ENCODE measurements at places on chromosomes 5 and 9.
A peak's percentile ranks its signal among the peaks of the same experiment; 100 is the strongest.

GRCh38 chr9:95750725-95751519 is 124.6 kb upstream of the ERCC6L2 start:
- peak; percentile 38 for DNase-seq

DNA sequence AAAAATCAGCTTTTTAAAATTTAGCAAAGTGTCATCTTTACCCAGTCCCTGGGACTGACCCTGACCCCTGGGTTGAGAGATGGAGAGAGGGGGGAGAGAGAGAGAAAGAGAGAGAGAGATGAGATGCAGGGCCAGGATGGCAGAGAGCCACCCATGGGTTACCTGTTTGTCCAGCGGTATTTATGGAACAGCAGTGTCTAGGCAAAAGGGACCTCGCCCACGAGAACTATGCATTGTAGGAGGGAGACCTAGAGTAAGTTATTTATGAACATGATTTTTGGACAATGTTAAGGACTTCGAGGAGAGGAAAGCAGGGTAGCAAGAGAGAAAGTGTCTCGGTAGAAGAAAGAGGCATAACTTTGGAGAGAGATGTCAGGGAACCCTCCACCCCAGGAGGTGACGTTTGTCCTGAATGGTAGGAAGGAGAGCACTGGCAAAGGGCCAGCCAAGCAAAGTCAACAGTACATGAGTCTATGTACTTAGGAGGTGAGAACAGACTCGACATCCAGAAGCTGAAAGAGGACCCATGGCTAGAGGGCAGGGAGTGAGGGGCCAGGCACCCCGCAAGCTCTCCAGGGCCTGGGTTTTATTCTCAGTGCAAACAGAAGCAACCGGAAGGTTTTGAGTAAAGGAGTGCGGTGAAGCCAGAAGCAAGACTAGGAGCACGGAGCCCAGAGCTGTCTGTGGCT is 30.5 kb upstream of the MSX2 start:
- peak; percentile 73 for DNase-seq

- DNase-seq: no peak
Measured at GRCh38 chr5:111928511-111928910, 171.5 kb upstream of the NREP start.

DNA sequence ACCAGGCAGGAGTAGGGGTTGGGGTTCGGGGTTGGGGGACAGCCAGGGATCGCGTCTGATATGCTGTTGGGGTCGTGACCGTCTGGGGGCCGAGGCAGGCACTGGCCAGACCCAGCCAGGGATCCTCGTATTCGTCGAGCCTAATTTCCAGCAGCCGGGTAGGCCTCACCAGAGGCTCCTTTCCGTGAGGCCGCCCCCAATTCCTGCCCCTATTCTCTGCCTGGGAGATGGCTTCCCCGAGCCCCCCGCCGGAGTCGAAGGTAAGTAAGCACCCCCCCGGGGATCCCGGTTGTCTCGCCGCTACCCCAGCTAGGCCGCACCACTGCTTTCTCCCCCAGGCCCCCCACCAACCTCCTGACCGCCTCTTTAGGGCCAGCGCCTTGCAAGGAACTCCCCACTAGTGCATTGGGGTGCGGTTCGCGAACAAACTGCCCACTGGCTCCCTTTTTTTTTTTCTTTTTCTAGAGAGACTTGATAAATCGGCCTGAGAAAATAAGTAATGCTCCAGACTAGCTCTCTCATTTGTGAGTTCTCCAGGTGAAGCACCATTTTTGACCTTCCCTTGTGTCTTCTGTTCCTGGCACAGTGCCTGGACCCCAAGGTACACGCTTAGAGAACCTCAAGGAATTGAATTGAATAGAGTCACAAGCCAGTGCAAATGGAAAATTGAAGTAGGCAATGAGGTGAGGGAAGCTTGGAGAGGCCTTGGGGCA is 435 bp downstream of the ZNF189 start:
- peak; percentile 56 for DNase-seq

DNA sequence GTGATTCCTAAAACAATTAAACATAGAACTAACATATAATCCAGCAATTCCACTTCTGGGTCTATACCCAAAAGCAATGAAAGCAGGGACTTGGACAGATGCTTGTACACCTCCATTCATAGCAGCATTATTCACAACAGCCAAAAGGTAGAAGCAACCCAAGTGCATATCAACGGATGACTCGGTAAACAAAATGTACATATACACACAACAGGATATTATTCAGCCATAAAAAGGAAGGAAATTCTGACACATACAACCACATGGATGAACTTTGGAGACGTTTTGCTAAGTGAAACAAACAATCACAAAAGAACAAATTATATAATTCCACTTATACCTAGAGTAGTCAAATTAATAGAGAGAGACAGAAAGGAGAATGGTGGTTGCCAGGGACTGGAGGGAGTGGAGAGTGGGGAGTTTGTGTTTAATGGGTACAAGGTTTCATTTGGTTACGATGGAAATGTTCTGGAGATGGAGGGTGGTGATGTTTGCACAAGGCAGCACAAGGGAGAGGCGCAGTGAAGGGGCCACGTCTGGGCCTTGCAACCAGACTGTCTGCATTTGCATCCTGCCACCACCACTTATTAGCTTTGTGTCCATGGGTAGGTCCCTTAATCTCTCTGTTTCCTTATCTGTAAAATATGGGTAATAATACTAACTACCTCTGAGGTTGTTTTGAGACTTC is 36.3 kb upstream of the RLN1 start:
- no peak for DNase-seq

DNA sequence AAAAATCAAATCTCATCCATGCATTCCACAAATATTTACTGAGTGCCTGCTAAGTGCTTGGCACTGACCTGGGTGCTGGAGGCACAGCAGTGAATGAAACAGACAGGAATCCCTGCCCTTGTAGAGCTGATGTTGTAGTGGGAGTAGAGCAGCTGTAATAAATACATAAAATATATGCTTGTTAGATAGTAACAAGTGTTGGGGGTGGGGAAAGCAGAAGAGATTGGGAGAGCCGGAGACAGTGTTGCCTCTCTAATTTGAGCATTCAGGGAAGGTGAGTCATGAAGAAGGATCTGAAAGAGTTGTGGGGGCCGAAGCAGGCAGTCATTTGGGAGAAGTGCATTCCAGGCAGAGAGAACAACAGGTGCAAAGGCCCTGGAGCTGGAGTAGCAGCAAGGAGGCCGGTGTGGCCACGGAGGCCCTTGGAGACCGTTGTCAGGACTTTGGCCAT is 97.9 kb downstream of the ZNF618 start:
- peak; percentile 25 for DNase-seq

- DNase-seq: no peak
Measured at GRCh38 chr5:172582940-172583339, 58.1 kb upstream of the NEURL1B start.

GRCh38 chr5:14376789-14377188 is 204.8 kb upstream of the OTULINL start:
- no peak for DNase-seq

- no peak for DNase-seq
Measured at GRCh38 chr5:102856389-102856777, 101.3 kb downstream of the PAM start.

GRCh38 chr5:157731272-157732129 is at the start of gene THG1L:
TSS of gene THG1L (plus strand) at chr5:157731420. CDS start at chr5:157731441, 21 bp downstream.
- peak; percentile 99 for DNase-seq

GRCh38 chr9:127237801-127238200 is 26.8 kb upstream of the GARNL3 start:
- DNase-seq: no peak

DNA sequence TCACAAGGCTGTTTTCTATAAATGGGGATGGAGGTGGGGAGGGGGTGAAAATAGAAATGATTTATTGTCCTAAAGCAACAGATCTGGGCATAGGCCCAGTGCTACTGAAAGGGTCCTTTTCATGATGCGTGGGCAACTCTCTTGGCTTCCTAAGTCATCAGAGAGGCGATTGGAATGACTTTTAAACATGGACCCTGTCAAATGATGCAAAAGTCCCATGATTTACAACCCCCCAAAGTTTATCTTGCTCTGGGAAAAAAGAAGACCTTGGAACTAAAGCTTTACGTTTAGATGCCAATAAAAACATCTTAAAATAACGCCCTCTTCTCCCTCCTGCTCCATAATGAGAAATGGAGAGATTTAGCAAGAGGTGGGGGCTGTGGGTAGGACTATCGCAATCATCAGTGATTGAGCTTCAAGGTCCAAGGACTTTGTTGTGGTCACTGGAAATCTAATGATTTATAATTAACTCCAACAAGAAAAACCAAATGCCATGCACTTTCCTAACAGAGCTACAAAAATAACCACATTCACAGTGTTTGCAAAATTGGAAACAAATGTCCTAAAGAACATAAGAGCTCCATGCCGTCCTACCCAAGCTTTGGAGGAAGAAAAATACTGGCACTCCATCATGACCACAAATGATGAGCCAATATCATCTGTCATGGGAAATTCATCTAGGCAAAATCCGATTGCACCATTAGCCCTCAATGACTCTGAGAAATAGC is 167.5 kb upstream of the CLINT1 start:
- DNase-seq: peak; percentile 29

- no peak for DNase-seq
Measured at GRCh38 chr5:128782446-128782845, 182.8 kb upstream of the SLC27A6 start.

DNA sequence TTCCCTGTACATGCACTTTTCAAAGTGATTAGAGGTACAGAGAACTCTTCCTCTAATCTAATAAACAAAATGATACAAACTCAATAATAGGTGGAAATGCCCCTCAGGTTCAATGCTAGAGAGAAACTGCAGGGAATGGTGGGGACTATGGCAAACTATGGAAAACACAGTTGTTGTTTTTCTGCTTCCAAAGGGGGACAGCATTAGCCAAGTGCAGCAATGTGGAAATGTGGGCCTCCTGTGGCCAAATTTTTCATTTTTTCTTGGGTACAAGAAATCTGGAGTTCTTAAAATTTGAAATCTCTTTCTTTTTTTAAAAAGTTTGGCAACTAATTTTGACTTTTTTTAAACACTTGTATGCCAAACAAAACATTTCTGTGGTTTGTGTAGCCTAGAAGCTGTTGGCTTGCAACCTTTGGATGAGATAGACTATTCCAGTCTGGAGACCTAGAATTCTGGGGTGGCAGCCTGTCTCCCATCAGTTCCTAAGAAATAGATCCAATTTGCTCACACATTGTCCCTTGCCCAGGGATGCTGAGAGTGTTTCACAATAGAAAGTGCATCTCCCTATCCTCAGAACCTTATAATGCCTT is 218.6 kb downstream of the PAPPA start:
- DNase-seq: no peak

DNA sequence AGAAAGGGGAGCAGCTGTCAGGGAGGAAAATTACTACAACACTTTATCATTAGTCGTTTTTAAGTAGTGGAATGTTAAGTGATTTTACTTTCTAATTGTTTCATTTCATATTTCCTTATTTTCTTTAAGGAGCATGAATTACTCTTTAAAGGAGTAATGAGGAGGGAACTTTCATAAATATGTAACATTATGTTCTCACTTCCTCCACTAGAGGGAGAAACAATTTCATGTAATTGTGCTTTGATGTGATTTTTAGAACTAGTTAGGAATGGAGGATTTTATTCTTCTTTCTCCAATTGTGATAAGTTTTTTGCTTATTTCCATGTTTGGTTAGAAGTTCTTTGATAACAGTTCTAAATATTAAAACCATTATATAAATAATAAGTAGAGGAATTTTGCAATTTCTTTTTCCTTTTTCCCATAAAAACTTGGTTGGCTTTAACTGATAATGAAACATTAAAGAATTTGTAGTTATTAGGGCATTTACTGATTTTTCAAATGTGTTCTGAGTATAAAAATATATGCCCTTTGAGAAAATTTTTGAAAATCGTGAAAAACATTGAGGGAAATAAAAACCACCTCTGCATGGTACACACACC is 25.6 kb downstream of the CEP78 start:
- peak; percentile 28 for DNase-seq

GRCh38 chr9:17246770-17247169 is 111.9 kb downstream of the CNTLN start:
- DNase-seq: no peak

DNA sequence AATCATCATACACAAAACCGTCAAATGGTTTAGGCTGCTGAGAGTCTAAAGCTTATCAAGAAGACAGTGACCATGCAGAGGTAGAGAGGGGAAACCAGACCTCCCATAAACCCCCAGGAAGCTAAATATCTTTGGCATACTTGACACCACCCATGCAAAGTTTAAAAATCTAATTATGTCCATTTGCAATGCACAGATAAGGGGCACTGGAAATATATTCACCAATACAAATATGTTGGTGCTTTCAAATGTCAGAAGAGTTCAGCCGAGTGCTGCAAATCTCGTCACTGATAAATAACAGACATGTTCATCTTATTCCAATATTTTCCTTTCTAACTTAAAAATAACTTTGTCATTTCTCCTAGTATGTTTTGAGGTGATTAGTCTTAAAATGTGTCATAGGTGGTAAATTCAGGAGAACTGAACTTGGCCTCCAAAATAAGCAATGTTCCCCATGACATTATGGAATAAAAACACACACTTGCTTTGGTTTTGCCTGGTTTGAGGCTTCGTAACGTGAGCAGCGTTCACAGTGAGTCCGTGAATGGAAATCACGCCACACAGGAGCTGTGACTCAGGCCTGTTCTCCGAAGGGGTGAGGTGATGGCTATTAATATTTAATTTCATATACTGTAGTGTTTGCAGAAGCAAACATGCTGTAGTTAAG is 182.2 kb downstream of the AOPEP start:
- no peak for DNase-seq

GRCh38 chr5:146828385-146828784 is 50.2 kb downstream of the PPP2R2B start:
- DNase-seq: no peak

- DNase-seq: no peak
Measured at GRCh38 chr5:31415009-31415923, 116.6 kb downstream of the DROSHA start.

DNA sequence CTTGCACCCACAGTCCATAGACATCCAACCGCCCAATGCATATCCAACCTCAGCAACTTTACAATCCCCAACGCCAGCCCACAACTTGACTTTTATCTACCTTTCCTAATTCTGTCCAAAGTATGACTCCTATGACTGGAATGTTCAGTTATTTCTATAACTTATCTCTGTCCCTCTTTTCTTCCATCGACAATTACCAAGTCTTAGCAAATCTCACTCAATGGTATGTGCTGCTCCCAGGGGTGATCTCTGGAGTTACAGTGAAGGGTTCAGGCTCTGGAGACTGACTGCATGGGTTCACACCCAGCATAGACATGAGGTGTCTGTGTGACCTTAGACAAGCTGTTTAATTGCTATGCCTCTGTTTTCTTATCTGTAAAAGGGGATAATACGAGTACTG is 106.9 kb downstream of the SPOCK1 start:
- DNase-seq: no peak

DNA sequence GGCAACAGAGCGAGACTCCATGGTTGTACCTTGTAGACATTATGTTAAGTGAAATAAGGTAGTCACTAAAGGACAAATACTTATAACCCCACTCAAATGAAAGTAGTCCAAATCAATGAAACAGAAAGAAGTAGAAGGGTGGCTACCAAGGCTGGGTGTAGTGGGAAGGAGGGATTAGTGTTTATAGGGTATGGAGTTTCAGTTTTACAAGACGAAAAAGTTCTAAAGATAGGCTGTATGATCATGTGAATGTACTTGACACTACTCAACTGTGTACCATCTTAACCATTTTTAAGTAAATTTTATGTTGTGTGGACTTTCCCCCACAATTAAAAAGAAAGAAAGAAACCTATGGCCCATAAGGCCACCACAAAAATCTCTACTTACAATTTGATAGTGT is 32.2 kb downstream of the ALDH7A1 start:
- no peak for DNase-seq

- DNase-seq: no peak
Measured at GRCh38 chr5:81290146-81290545, 11.2 kb upstream of the ZCCHC9 start.
